ENCODE measurements at places on chromosomes 2 and 18.

GRCh38 chr2:71589763-71590162 is 136.4 kb downstream of the DYSF start:
- no peak for DNase-seq

GRCh38 chr18:67783196-67783946 is 266.9 kb upstream of the DSEL start:
- no peak for DNase-seq

- DNase-seq: no peak
Observed at GRCh38 chr2:119250718-119251290, 27.2 kb downstream of the STEAP3 start.

- DNase-seq: no peak
Observed at GRCh38 chr18:44876755-44877154, 196.1 kb downstream of the SETBP1 start.

DNA sequence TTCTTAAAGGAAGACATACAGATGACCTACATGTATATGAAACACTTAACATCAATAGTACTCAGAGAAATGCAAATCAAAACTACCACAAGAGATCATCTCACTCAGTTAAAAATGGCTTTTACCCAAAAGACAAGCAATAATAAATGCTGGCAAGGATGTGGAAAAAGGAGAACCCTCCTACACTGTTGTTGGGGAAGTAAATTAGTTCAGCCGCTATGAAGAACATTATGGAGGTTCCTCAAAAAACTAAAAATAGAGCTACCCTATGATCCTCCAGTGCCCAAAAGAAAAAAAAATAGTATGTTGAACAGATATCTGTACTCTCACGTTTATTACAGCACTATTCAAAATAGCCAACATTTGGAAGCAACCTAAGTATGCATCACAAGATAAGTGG is 1579.4 kb upstream of the TMEFF2 start:
- no peak for DNase-seq

GRCh38 chr18:63224630-63225029 is 94.9 kb downstream of the BCL2 start:
- no peak for DNase-seq

DNA sequence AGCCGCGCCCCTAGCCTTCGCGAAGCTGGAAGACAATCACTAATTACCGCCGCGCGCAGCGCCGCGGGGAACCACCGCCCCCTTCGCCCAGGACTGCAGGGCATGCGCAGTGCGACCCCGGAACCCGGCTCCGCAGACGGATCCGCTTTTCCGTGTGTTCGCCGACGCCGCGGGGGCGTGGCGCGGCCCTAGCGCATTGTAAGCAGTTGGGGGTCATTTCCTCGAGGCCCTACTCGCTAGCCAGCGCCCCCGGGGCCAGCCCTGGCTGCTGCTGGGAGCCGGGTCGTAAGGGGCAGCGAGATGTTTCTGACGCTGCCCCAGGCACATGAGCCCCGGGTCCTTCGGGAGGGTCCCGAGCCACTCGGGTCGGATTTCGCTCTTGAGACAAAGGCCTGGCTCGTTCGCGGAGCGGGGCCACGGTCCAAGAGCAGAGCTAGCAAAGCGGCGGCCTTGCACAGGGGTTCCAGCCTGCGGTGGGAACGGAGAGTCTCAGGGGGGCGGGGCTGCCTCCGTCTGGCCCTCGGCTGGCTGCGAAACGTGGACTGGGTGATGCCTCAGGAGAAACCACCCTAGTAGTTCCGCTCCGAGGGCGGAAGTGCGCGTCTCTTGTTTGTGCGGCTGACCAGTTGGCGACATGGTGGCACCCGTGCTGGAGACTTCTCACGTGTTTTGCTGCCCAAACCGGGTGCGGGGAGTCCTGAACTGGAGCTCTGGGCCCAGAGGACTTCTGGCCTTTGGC is at the start of the genes ELP2 and SLC39A6:
TSS of gene ELP2 (plus strand) at position 600 of the 739 bp plus-strand sequence. CDS start at position 635, 35 bp downstream.
TSS of gene SLC39A6 (minus strand) at position 41 of the 739 bp plus-strand sequence. CDS start 2,333 bp downstream, outside the sequence.
- peak; percentile 98 for DNase-seq

- no peak for DNase-seq
Observed at GRCh38 chr2:9895669-9896590, 52.7 kb downstream of the TAF1B start.

GRCh38 chr2:86072271-86072858 is 33.3 kb downstream of the POLR1A start:
- DNase-seq: no peak

DNA sequence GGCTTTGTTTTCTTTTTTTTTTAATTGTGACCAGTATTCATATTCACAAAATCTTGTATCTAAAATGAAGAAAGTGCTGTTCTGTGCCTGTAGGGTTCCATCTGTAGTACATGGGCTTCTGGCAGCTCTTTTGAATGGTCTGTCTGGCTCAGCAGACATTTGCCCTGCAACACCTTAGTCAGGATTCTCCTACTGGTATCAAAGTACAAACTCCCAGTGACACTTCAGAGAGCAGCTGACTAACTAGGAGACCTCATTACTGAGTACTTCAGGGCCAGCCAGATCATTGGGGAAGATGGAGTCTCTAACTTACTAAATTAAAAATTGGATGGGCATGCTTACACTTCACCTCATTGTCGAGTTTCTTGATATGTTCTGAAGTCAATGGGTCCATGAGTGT is 39.7 kb downstream of the GRHL1 start:
- DNase-seq: no peak

- DNase-seq: no peak
Observed at GRCh38 chr2:34666821-34667220, 1067.7 kb upstream of the FAM98A start.

- no peak for DNase-seq
Observed at GRCh38 chr2:105252271-105252670, 10.7 kb downstream of the GPR45 start.

DNA sequence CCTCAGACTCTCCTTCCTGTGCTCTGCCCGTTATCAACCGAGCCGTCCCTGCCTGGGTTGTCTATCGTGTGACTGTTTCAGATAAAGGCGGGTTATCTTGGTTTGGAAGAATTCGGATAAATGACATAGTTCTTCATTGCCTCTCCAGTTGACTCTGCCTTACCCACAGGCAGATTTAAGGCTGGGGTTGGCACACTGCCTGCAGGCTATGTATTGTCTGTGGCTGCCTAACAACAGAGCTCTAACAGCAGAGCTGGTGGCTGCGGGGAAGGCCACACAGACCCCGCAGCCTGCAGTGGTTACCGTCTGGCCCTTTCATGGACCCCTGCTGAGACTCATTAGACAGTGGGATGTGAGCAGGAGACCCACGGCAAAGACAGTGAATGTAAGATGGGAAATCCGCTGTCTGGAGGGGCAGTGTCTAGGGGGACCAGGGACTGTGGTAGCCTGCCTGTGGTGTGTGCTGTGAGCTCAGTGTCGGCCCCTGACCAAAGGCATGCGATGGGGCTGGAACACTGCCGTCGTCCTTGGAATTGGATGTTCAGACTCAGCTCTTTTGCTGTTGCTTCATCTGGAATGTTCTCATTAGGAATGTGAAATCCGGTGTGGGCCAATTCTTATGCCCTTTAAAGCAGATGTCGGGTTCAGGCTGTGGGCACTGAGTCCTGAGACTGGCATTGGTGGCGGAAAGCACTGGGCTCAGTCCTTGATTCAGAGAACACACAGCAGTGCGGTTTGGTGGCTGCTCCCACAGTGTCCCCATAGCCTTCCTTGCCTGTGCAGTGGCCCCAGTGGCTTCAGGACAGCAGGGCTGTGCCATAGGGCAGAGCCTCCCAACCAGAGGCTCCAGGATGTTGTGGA is 44.5 kb downstream of the SH3RF3 start:
- DNase-seq: no peak
